ENCODE measurements at places on chromosomes 13 and 19.

DNA sequence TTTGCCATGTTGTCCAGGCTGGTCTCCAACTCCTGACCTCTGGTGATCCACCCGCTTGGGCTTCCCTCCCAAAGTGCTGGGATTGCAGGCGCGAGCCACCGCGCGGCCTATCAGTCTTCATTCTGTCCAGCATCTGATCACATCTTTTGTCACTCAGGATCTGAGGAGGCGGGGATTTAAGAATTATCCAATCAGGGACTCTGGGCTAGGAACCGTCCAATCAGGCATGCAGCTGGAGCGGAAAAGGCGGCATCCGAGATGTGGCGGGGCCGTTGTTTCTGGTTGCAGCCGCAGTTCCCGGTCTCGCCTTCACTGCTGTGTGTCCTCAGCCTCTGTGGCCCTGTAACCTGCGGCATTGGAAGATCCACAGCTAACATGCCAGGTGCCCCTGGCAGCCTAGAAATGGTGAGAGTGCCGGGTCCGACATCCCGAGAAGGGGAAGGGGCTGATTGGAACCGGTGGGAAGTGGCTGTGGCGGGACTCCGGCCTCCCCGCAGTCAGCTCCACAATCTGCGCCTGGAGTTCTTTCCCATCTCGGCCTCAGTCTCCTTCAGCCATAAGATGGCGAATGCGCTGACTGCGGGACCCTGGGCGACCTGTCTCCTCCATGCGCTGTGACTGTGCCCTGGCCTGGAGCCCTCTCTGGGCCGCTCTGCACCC, at the start of gene ZNF729:
Gene ZNF729 (plus strand): TSS at position 291 of the 660 bp plus-strand sequence. CDS start 85 bp downstream, at position 376.
- peak; percentile 39 for DNase-seq

DNA sequence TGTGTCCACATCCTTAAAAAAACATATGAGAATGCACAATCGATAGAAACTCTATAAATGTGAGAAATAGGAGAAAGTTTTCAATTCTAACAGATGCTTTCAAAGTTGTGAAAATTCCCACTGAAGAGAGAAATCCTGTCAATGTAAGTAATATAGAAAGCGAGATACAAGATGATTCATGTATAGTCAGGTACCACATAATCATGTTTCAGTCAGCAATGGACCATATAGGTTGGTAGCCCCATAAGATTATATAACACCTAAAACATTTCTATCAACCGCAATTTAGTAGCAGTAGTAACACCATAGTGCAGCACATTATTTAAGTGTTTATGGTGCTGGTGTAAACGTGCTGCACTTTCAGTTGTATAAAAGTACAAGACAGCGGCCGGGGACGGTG, 18.5 kb downstream of the ZNF791 start:
- DNase-seq: no peak

DNA sequence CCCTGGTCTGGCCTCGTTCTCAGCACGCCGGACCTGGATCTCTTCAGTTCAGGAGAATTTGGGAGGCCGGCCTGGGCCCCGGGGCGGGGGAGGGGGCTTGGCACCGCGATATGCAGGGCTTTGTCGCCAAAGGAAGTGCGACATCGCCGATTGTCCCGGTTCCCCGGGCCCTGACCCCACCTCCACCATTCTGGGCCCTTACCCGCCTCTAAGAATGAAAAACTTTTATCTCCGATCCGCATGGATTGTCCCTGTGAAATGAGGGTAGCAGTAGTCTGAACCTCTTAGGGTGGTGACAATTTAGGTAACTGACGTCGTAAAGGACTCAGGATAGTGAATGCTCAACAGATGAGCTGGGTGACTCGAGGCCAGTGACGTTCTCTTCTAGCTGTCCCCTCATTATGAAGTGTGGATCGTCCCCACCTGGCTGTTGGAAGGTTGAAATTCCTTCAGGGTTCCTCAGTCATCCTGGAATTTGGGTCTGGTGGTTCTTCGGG, 650 bp downstream of the DDA1 start:
- DNase-seq: no peak

GRCh38 chr19:48770734-48771472, 15.6 kb downstream of the FGF21 start:
- DNase-seq: no peak

- DNase-seq: no peak
Measured at GRCh38 chr13:32201809-32202208, 113.4 kb downstream of the ZAR1L start.

DNA sequence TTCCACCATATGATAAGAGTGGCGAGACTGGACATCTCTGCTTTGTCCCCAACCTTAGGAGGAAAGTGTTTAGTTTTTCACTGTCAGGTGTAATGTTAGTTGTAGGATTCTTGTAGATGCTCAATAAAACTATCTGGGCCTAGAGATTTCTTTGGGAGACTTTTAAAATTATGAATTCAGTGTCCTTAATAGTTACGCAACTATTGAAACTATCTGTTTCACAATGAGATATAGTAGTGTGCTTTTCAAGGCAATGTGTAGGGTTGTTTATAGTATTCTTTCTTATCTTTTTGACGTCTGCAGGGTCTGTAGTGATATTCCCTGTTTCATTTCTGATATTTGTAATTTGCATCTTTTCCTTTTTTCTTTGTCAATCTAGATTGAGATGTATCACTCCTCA, 33.2 kb upstream of the F7 start:
- DNase-seq: no peak

GRCh38 chr19:33794683-33795369, 1.8 kb upstream of the KCTD15 start:
- peak; percentile 84 for DNase-seq

DNA sequence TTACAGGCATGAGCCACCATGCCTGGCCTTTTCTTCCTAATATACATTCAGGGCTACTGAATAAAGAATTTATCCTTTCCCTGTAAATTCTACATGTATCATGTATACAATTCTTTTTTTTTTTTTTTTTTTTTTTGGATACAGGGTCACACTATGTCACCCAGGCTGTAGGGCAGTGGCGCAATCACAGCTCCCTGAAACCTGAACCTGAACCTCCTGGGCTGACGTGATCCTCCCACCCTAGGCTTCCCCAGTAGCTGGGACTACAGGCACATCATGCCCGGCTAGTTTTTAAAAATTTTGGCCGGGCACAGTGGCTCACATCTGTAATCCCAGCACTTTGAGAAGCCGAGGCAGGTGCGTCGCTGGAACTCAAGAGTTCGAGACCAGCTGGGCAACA, 6.5 kb upstream of the SLC44A2 start:
- DNase-seq: no peak

DNA sequence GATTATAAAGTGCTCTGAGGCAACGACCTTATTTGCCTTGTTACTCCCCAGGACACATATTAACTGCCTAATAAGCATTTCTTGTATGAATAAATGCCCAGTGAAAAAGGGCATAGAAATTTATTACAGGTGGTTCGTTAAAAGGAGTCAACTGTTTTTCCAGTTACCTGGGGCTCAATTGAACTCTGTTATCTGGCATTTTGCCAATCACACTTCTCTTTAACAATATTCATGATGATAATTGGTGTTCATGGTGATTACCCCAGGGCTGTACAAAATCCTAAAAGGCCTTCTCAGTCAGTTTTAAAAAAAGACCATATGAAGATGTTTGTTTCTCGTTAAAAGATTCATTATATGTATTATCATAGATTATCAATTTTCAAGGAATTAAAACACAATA, 57.1 kb downstream of the KL start:
- no peak for DNase-seq

- no peak for DNase-seq
Measured at GRCh38 chr19:2652504-2653099, 49.9 kb downstream of the GNG7 start.

GRCh38 chr13:20497006-20497775, 28.5 kb downstream of the CRYL1 start:
- no peak for DNase-seq

GRCh38 chr13:95349267-95349666, 48.0 kb upstream of the ABCC4 start:
- no peak for DNase-seq

GRCh38 chr19:19372656-19373416, 32.6 kb upstream of the GATAD2A start:
- DNase-seq: peak; percentile 86

- DNase-seq: no peak
Measured at GRCh38 chr19:32672841-32673240, 2.1 kb downstream of the ANKRD27 start.

DNA sequence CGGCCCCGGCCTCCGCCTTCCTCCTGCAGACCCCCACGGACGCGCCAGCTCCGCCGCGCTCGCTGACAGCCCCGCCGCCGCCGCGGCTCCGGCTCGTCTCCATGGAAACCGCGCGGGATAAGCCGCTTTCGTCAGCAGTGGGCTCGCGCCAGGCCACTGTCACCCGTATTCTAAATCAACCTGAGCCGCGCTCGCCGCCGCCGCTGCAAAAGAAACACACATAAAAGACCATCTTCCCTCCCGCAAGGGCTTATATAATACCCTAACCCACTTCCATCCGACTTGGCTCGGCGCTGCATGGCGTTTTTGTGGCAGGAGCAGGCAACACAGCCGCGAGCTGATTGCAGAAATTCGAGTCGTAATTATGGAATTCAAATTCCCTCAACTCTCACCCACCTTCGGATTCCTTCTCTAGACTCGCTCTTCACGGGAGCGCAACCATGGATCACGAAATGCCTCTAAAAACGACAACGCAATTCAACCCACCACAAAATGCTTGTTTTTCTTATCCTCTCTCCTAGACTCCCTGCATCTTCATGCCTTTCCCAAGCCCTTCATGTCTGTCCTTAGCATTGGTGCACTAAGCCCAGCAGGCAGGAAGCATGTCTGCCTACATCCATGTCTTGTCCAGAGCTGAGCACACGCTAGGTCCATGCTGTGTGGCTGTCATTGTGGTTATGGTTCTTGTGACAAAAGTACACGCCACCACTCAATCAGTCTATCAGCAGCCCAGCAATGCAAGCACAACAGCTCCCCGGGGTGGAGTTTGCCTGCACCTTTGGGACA, at the start of gene AMER2:
Gene AMER2 (minus strand): TSS at position 772 of the 786 bp plus-strand sequence. CDS start 669 bp downstream, at position 103.
- peak; percentile 72 for DNase-seq

GRCh38 chr19:14528419-14529253, 758 bp upstream of the TECR start:
- DNase-seq: peak; percentile 78

GRCh38 chr19:19997656-19998268, 41.5 kb downstream of the ZNF682 start:
- no peak for DNase-seq

GRCh38 chr13:71516521-71516920, 350.5 kb downstream of the DACH1 start:
- DNase-seq: no peak

DNA sequence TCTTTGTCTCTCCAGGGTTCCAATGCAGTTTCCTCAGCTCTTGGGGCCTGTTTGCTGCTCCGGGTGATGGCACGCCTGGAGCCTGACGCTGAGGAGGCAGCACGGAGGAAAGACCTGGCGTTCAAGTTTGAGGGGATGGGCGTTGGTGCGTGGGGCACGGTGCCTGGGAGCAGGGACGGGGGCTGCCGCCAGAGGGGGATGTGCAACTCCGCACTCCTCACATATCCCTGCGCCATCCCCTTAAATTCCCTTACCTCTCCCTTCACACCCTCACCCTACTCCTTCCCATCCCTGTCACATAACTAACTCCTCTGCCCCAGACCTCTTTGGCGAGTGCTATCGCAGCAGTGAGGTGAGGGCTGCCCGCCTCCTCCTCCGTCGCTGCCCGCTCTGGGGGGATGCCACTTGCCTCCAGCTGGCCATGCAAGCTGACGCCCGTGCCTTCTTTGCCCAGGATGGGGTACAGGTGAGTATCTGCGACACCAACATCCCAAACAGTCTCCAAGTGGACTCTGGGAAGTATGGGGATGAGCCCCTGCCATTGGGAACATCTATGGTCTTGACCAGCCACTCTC, 31.1 kb downstream of the TRPM4 start:
- DNase-seq: no peak

DNA sequence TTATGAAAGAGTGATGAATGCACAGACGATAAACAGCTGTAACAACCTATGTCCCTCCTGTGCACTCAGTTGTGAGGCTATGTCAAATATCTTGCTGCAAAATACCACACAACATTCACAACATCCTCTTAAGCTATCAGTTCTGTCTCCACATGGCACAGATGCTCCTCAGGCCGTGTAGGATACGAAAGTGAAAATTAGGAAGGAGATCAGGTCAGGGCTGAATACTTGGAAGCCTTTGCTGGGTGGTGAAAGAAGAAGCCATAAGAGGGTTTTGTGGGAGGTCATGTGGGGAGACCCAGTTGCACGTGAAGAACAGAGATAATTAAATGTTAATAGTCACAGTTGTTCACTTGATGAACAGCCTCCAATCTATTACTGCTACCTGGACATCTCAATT, 58.9 kb downstream of the RXFP2 start:
- DNase-seq: no peak

- DNase-seq: peak; percentile 74
Measured at GRCh38 chr19:54162241-54162805, 2.8 kb upstream of the LENG1 start.

- DNase-seq: no peak
Measured at GRCh38 chr19:11460207-11460606, 20.6 kb downstream of the ELAVL3 start.

DNA sequence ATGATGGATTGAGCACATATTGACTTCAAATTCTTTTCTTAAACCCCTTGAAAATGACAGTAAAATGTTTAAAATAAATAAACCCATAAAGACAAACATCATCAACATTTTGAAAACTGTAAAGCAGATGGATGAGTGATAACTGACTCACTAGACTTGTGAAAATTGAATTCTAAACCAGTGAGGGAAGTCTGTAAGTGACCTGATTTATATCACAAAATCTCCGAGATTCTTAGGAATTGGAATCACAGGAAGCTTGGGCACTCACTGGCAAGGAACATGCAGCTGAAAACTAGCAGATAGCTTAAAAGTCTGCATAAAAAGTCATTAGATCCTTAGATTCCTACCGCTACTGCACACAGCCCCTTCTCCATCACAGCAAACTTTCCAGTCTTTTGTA, 51.3 kb upstream of the TSC22D1 start:
- DNase-seq: no peak

DNA sequence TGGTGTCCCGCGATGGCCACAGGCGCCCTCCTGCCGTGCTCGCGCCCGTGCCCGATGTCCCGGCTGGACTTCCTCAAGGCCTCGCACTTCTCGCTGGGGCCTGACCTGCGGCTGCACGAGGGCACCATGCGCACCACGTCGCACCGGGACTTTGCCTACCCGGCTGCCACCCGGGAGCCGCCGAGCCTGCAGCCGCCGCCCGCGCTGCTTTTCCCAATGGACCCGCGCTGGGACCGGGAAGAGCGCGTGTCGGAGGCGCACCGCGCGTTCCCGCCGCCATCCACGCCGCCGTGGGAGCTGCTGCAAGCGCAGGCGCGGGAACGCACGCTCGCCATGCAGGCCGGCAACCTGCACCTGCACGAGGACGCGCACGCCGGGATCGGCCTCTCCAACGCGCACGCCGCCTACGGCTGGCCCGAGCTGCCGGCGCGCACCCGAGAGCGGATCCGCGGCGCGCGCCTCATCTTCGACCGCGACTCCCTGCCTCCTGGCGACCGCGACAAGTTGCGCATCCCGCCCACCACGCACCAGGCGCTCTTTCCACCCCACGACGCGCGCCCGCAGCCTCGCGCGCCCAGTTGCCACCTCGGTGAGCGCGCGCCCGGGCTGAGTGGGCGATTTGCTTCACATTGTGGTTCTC, 12.1 kb upstream of the PEX11G start:
- DNase-seq: peak; percentile 87

Data from kidney (tissue), 22 donors.